ENCODE measurements at places on chromosomes 1 and 21.

DNA sequence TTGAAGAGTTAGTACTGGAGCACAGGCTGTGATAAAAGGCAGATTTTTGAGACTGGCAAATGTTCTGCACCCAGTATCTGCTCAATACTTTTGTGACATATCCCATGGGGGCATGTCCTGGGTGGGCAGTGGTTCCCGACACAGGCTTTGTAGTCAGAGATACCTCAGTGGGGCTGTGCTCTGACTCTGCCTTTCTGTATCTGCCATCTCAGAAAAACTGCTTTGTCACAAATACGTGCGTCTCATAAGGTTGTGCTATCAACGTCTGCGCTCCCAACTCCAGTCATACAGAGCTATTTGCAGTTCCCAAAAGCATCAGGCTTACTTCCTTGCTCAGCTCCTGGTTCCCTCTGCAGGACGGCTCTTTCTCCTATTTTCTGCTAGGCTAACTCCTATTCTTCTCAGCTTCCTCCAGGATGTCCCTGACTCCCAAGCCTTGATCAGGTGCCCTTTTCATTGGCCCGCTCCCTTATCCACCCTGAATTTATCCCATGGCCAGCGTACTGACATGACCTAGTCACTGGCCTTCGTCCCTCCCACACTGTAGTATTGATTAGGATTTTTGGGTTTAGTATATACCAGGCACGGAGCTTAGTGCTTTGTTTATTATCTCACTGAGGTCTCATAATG lies 12.1 kb upstream of the RAB29 start:
- no peak for DNase-seq

DNA sequence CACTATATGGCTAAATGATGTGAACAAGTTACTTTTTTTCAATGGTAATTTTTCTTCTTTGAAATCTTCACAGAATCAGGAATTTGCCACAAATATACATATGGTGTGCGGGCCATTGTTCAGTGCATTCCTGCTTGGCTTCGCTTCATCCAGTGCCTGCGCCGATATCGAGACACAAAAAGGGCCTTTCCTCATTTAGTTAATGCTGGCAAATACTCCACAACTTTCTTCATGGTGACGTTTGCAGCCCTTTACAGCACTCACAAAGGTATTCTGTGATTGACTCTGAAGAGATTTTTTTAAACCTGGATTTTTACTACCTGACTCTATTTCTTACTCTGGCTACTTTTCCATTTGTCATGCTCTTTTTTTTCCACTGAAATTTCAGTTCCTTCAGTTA lies 76.2 kb upstream of the KIAA1614 start:
- no peak for DNase-seq

GRCh38 chr1:185215911-185216310 lies 58.9 kb downstream of the SWT1 start:
- DNase-seq, result no peak

GRCh38 chr1:205041001-205041715 lies 1.9 kb upstream of the CNTN2 start:
- DNase-seq, result no peak

GRCh38 chr1:220407191-220407590 lies 120.7 kb upstream of the MARK1 start:
- no peak for DNase-seq

DNA sequence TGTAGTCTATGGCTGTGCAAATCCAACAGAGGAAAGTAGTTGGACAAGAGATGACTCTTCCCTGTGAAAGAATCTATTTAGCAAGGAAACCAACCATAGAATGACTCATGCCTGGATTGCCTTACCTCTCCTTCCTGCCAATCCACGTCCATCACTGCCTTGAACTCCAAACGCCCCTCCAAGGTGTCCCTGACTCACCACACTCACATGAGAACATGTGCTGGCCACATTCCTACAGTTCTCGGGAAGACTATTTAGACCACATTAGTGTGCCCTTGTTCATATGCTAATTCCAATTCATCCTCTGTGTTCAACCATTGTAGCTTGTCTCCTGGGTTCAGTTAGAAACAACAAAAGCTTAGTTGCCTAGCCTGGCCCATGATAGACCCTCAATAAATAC lies 157.3 kb downstream of the SLC30A10 start:
- peak; percentile 99 for DNase-seq

GRCh38 chr1:161139766-161140165 lies 7.3 kb upstream of the DEDD start:
- peak; percentile 63 for DNase-seq

GRCh38 chr21:35824136-35824535 lies 236.2 kb downstream of the SETD4 start:
- DNase-seq, result no peak

GRCh38 chr1:73366734-73367413 lies 831.1 kb downstream of the LRRIQ3 start:
- no peak for DNase-seq

- DNase-seq, result no peak
These were observed 14.9 kb downstream of the ETS2 start for GRCh38 chr21:38820471-38821239.

DNA sequence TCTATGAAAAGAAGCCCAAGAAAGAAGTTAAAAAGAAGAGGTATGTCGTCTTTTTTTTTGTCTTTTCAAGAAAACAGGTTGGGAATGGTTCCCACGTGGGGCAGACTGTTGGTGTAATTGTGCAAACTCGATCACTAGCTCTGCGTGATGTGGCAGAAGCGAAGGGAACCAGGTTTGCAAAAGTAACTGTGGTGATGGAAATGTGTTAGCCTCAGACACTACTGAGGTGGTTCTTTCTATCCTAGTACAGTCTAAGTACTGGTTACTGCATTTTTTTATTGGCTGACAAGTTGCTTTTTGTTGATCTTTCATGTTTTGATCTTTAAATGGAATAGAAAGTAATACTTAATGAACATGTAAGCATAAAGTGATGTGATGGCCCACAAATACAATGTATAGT lies 8.8 kb downstream of the RPL5 start:
- DNase-seq, result no peak

- DNase-seq, result no peak
These were observed 76.0 kb upstream of the C1orf105 start for GRCh38 chr1:172344444-172344843.

DNA sequence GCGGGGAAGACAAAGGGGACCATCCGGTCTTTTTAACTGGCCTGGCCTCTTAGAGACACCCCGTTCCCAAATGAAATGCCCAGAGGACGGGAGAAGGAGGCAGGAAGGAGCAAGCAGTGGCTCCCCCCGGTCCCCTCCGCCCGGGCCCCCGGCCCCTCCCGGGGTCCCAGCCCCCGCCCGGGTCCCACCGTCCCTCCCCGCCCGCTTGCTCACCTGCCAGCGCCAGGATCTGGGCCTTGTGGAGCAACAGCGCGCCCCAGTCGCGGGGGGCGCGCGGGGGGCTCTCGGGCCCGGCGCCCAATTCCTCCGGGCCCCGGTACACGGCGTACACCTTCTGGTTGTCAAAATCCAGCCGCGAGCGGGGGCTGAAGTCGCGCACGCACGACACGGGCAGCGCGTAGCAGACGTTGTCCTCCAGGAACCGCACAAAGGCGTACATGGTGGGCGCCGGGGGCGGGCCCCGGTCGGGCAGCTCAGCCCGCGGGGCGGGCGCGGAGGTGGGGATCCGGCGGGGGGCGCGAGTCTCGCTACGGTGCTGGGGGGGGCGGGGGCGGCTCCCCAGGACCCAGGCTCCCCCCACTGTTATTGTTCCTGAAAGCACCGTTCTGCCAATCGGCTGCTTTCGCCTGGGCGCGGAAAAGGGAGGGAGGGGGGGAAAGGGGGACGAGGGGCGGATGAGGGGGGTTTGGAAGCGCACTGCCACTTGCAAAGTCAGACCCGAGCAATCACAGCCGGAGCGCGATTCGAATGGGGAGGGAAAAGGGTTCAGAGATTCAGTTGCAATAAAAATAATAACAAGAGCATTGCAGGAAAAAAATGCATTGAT lies at the start of gene BEND5:
Gene BEND5, minus strand, starts transcription at position 499 of the 826 bp plus-strand sequence. Its CDS starts 60 bp downstream, at position 439.
- DNase-seq, result no peak

- peak; percentile 78 for DNase-seq
These were observed 11.2 kb upstream of the SNAPIN start for GRCh38 chr1:153647346-153647714.

DNA sequence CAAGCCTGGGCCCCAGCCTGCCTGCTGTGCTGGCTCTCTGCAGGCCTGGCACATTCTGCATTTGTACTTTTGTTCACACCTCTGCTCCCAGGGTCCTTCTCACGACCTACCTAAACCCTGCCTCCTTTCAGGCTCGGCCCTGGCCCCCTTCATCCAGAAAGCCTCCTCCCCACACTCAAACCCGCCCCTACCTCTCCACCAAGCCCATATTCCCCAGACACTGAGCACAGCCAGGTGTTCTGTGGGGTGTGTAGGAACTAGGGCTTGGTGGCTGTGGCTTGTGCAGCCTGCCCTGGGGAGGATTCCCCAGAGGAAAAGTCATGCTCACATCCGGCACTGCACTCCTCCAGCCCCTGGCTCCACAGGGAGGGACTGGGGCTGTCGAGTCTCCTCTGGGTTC lies 8.2 kb upstream of the MIXL1 start:
- no peak for DNase-seq

GRCh38 chr1:46473991-46474390 lies 15.6 kb upstream of the DMBX1 start:
- DNase-seq, result no peak

GRCh38 chr21:41762753-41763152 lies 4.1 kb downstream of the RIPK4 start:
- DNase-seq, result no peak

DNA sequence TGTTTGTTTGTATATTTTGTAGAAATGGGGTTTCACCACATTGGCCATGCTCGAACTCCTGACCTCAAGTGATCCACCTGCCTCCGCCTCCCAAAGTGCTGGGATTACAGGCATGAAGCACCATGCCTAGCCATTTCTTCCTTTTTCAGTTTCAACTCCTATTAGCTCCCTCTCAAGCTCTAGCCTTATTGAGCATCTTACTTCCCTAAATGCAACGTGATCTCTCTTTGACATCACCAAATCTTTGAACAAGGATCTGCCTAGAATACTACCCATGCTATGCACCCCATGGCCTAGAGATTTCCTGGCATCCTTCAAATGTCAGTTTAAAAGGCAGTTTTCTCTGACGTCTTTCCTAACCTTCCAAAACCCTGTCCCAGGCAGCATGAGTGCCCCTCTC lies 91.1 kb upstream of the NR5A2 start:
- peak; percentile 40 for DNase-seq

GRCh38 chr1:203720242-203720641 lies 44.7 kb upstream of the LAX1 start:
- no peak for DNase-seq

GRCh38 chr1:218904416-218904815 lies 269.3 kb upstream of the LYPLAL1 start:
- DNase-seq, result no peak

DNA sequence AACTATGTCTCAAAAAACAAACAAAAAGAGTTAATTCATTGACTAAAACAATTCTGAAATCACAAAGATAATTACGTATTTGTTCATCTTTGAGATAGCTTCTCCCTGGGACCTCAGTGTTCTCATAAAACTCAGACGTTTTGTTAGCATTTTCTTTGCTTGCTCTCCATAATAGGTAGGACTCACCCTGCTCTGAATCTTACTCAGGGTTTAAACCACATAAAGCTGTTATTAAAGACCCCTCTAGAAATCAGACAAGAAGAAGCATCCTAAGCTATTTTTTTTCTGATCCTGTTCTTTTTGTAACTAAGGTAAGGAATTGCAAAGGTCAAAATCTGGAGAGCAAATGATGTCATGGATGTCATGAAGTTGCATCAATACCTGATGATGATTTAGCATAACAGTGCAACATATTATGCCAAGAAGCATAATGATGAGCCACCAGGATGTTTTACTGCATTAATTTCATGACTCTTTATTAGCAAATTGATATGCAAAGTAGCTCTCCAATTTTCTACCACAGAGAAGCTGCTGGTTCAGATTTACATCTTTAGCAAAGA lies 2.4 kb downstream of the FBXO42 start:
- DNase-seq, result no peak

- DNase-seq, result no peak
These were observed 64.2 kb upstream of the CNTN2 start for GRCh38 chr1:204978782-204979181.

DNA sequence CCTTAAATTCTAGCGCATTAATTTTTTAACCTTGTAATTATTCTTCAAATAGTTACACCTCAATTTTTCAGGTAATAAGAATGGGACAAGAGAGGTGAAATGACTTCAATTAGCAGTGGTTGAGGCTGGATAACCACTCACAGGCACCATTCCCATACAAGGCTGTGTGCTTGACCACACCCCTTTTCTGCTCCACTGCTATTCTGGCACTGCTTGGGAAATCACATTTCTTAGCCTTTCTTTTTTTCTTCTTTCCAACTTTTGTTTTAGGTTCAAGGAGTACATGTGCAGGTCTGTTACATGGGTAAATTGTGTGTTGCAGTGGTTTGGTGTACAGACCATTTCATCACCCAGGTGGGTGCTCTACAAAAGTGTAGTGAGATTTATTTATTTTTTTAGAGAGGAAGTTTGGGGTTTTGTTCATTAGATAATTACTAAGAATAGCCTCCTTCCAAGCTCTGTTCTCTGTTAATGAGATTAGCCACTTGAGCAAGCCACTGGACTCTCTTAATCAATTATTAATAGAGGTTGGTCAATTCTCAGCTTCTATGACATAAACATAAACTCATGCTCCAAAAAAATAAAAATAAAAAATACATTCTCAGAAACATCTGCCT lies 14.4 kb downstream of the ILDR2 start:
- DNase-seq, result no peak

- DNase-seq, result no peak
These were observed 18.5 kb upstream of the BCL9 start for GRCh38 chr1:147522775-147523174.

DNA sequence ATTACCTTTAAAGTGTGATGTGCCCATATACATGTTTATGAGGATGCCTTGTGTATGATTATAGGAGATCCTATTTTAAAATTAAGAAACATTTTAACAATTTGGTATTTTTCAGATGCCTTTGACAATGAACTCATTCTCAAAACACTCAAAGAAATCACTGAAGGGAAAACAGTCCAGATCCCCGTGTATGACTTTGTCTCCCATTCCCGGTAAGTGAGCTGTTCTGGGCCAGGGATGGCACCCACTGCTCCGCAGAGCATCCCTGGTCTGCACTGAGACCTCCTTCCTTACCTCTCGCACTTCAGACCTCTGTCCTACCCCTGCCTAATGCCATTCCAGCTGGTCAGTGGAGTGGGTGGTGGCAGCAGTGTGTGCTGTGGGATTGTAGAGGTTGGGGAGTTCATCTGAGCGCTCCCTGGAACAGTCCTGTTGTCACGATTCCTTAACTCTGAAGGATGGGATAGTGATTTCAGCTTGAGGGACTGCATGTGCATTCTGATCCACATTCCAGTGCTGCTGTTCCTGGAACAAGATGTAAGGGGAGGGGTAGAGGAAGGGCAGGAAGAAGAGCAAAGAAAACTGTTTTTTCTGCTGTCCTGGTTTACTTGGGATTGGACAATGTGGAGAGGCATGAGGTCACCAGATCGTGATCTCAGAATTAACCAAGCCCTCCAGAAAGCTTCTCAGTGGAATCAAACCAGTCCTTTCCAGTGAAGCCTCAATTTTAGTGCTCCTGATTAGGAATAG lies 63.9 kb downstream of the UCK2 start:
- DNase-seq, result no peak

DNA sequence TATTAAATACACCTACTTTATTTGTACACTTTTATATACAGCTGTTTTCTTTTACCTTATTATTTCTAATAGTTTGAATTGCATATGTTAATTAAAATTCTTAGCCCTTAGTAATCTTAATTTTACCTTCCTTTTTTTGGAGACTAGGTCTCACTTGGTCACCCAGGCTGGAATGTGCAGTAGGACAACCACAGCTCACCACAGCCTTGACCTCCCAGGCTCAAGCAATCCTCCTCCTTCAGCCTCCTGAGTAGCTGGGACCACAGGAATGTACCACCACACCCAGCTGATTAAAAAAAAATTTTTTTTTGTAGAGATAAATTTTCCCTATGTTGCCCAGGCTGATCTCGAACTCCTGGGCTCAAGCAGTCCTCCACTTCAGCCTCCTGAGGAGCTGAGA lies 15.0 kb upstream of the SDC3 start:
- DNase-seq, result no peak
